GM10248 (cell line): ENCODE measurements at places on chromosomes 5 and 9.

- no peak for DNase-seq
Observed at GRCh38 chr5:107322936-107323335, 347.8 kb downstream of the EFNA5 start.

GRCh38 chr9:72390907-72391306 is 25.9 kb upstream of the ZFAND5 start:
- DNase-seq, result no peak

- DNase-seq, result no peak
Observed at GRCh38 chr9:92639124-92639523, 30.8 kb downstream of the IPPK start.

DNA sequence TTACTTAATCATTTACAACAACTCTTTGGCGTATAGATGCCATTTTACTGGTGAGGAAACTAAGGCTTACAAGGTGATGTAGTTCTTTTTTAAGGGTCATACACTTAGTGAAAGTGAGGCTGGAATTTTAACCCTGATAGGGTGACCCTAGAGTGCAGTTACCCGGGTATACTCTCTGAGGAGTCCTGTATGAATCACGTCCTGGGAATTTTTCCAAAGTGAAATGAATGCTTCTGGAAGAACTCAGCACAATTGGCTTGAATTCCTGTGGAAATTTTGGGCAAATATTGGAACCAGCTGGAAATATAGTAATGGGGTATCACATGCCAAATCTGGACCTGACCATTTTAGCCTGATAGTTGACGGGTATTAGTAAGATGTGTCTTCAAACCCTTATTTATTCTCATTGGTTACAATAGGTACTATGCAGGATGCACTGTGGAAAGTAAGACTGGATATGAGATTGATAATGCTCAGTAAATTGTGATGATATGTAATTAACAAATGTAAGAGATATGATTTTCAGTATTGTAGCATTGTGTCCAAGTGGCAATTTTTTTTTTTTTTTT is 14.8 kb downstream of the SUB1 start:
- DNase-seq, result no peak
